ENCODE measurements at places on chromosomes 13 and 19.
A peak's percentile ranks its signal among the peaks of the same experiment; 100 is the strongest.

DNA sequence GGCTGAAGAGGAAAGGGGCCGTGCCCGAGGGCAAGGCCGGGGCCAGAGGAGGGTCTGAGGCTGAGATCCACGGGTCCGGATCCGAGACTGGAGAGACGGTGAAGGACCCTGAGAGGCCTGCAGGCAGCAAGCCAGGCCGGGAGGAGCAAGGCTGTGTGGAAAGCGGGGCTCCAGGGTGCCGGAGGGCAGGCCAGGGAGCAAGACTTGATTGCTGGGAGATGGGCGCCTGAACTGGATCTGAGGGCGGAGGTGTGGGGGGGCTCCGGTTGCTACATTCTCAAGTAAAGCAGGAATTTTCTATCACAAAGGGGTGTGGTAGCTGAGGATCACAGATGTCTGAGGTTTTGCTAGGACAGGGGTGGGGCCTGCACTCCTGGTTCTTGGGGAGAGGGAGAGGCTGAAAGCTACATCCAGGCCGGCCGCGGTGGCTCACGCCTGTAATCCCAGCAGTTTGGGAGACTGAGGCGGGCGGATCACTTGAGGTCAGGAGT lies 3.8 kb downstream of the MAMSTR start:
- no peak for DNase-seq

GRCh38 chr13:99379856-99380801 lies 72.9 kb upstream of the GPR183 start:
- DNase-seq = no peak

- no peak for DNase-seq
Observed at GRCh38 chr19:14545716-14546082, 16.3 kb downstream of the TECR start.

DNA sequence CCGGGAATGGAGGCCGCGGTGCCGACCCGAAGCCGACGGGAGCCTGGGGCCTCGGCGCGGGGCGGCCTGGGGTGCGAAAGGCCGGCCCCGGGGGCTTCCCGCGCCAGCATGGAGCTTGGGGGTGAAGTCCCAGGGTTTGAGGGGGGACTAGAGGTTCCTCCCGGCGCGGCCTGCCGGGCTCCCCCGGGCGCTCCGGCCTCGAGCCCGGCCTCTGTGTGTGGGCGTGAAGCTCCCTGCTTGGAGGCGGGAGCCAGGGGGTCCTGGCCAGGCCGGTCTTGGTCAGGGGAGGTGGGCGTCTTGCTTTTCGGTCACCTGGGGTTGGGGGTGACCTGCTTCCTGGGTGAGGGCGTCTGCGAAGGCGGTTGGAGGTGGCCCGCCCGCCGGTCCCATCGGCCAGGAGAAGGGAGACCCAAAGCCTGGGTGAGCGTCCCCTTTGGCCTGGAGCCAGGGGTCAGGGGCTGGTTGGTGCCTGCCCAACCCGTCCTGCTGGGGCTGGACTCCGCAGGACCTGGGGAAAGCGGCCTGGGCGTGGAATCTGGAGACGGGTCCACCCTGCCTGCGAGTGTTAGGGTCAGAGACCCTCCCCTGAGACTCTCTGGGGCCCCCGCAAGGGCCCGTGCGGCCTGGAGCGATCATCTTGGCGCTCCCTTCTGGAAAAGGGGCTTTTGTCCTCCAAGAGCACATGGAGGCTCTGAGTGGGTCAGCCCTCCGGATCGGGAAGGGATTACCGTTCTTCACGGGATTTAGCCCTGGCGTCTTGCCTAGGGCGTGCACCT lies 535 bp downstream of the BSG start:
- DNase-seq = no peak

- no peak for DNase-seq
Observed at GRCh38 chr19:39052243-39052746, 19.9 kb upstream of the FBXO27 start.

DNA sequence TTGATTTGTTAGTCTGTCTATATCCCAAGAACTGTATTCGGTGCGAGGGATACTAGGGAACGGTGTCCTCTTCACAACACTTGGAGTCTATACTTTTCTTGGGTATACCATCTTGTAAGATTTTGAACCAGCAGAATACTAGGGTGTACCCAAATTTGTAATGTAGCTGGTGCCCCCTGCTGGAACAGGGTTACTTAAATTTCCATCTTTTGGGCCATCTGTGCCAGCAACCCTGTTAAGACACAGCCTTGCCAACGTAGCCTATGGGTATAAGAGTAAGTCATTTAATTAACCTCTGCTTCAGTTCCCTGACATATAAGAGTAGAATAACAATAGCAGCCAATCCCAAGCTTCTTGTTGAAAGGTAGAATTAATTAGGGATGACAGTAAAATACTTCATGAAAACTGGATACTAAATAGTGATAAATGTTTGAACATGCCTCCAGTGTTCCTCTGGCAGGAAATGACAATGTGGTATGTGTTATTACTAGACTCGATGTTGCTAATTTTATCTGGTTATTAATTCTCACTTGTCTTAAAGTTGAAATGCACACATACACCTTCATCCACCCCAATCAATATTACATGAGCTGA lies 607.6 kb downstream of the FGF9 start:
- DNase-seq = no peak

GRCh38 chr19:41895745-41896580 lies 13.0 kb downstream of the ARHGEF1 start:
- DNase-seq = no peak

GRCh38 chr13:110524541-110525257 lies 36.8 kb downstream of the RAB20 start:
- no peak for DNase-seq

GRCh38 chr19:17023805-17024204 lies 2.8 kb downstream of the CPAMD8 start:
- DNase-seq = no peak

DNA sequence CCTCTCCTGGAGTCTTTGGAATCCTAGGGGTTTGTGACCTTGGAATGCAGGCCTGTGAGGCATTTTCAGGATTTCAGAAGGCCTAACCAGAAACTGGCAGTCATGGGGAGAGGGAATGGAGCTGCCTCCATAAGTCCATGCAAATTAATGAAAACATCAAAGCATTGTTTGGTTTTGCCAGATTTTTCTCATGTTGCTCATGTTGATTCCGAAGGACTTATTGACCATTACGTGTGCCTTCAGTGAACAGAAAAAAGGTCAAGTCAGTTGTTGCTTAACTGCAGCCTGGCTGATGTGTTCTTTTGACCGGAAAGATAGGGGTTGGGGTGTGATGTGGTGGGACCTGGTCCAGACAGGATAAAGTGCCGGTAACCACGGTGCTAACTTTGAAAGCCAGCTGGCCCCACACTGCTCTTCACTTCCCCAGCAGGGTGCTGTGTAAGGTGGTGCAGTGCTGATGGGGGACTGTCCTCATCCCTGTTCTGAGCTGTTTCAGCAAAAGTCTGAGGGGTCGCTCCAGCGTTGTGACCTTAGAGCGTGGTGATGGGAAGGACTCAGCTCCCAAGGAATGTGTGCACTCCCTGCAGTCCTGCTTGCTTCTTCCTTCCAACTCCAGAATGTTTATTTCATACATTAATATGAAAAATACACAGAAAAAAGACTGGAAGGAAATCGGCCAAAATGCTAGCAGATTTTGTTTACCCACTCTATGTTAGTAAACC lies 3.5 kb downstream of the RNF113B start:
- peak; percentile 97 for DNase-seq

GRCh38 chr13:46803586-46803985 lies 6.6 kb upstream of the ESD start:
- no peak for DNase-seq

DNA sequence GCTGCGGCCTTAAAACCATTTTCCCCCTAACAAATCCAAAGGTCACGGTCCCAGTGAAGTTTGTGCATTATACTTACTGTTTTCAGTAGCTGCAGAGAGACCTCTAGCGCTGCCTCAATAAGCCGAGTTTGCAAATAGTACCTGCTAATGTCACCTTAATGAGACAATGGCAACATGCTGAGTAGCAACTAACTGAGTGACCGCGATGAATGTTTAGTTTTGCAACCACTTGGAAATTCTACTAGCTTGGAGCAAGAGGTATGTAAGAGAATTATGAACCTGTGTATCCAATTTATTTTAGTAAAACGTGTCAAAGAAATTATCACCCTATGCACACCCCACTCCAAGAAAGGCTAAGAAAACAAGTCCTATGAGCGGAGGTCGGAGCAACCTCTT lies 1.2 kb downstream of the KPNA3 start:
- DNase-seq = no peak

DNA sequence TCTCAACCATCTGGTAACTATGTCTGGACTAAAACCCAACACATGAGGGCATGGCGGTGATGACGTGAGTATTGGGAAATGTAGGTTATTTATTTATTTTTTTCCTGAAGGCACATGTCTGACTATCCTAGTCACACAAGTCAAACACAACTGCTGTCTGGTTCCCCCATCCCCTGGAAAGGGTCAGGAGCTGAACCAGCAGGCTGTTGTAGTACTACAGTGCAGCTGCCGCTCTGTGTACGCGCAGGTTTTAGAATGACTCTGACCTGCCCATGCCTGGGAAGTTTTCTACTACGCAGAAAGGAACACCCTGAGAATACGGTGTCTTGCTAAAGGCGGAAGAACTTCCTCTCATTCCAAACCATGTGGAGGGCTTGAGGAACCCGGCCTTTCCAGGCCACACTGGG lies 1.2 kb downstream of the SLC7A1 start:
- DNase-seq = peak; percentile 77

- DNase-seq = no peak
Observed at GRCh38 chr19:18731562-18732008, 48.1 kb downstream of the CRTC1 start.

DNA sequence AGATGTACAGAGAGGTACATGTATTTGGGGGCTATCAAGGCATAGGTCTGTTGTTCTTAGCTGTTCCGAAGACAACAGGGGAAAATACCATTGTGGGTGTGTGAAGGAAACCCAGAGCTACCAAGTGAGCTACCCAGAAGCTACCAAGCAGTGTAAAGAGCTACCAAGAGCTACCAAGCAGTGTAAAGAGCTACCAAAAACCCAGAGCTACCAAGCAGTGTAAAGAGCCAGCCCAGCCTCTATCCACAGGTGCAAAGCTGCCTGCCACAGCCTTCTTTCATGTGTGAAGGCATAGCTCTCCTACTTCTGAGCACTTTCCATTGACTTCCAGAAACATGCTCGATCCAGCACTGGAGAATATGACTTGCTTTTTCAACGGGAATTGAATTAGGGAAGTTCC lies 145.7 kb downstream of the AKAP11 start:
- no peak for DNase-seq

DNA sequence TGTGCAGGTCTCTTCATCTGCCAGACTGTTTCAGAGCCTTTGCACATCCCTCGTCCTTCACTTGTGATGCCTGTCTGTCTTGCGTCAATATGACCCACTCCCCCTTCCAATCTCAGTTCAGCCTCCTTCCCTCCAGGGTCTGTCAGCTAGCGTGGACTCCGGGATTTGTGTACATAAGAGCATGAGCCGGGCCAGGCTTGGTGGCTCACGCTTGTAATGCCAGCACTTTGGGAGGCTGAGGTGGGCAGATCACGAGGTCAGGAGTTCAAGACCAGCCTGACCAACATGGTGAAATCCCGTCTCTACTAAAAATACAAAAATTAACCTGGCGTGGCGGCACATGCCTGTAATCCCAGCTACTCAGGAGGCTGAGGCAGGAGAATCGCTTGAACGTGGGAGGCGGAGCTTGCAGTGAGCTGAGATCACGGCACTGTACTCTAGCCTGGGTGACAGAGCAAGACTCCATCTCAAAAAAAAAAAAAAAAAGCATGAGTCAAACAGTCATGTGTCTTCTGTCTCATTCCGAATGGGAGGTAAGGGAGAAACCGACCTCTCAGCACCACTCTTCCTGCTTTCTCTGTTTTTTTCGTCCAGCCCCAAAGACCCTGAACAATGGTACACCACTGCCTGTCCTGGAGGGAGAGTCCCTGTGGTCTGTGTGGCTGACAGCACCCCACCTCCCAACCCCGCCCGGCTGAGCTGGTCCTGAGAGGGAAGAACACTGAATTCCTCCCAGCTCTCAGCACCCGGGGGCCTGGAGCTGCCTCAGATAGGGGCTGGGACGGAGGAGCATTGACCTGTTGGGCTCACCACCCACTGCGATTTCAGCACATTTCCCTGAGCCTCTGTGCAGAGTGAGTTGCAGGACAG lies 2.4 kb upstream of the SIGLEC9 start:
- no peak for DNase-seq

GRCh38 chr19:33195645-33196347 lies 1.7 kb downstream of the LRP3 start:
- no peak for DNase-seq

Measured in kidney epithelial cell (primary cell).